NCI-H1930 (cell line): ENCODE measurements at places on chromosomes 11 and 22.

DNA sequence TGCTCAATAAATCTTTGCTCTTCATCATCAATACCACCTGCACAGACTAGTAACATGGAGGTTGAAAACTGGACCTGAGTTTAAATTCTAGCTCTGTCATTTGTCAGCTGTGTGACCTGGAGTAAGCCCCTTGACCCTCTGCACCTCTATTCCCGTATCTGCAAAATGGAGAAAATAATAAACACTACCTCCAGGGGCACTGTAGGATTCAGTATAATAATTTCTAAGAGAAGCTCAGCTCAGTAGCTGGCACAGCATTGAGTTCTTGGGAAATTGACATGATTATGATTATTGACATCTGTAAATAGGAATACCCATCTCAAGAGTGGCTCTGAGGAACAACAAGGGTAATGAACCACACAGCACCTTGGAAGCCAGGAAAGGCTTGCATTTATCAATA lies 78.4 kb downstream of the MN1 start:
- DNase-seq, result no peak

GRCh38 chr22:29758068-29758622 lies 8.7 kb downstream of the ZMAT5 start:
- no peak for DNase-seq

- no peak for DNase-seq
These were observed 24.1 kb upstream of the TSKU start for GRCh38 chr11:76759092-76759491.

DNA sequence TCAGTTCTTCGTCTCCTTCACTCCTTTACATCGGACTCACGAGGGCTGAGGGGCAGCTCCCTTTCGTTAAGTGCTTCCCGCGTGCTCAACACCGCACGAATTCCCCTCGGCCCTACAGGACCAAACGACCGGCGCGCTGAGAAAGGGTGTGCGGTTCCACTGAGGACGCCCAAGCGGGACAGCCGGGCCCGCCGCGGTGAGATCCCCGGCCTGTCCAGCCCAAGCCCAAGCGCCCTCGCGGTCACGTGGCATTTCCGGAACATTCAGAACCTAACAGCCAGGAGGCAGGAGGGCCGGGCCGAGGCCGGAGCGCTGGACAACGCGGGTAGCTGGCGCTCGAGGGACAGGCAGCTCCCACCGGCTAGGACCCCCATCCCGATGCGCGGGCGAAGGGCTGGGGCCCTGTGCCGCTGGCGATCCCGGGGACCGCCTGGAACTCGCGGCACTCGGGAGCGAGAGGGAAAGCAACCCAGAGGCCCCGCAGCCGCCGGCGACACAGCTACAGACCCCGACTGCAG lies 737 bp upstream of the STIP1 start:
- DNase-seq, result peak; percentile 53

DNA sequence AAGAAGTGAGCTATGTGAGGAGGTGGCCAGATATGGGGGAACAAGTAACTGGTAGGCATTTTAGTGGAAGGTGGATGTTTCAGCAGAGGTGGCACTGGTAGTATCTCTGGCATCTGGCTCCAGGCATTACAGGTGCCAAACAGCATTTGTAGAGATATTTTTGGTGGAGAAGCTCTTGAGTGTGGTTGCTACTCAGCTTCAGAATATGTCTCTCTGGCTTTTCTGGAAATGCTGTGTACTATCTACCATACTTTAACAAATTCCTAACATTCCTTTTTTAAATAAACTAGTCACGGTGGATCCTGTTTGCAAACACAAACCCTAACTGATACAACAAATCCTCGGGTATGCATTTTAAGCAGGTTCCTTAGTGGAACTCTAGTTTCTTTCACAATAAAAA lies 128.0 kb downstream of the BARX2 start:
- no peak for DNase-seq

GRCh38 chr11:35594680-35595079 lies 23.6 kb upstream of the FJX1 start:
- DNase-seq, result no peak

DNA sequence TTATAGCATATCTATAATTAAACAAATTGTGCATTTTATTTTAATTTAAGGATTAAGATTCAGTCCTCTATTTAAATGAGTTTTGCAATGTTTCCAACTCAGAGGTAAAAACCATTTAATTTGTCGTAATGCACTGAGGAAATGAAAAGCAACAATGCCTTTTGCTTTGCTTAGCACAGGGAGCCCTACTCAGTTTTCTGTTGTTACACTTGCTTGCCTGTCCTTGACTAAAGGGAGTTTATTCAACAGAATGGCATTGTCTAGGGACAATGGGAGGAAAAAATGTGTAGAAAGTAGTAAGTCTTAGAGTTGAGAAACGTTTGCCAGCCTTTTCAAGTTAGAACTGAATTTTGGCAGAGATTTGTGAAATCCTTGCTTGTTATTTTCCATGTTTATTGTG lies 734.2 kb upstream of the ANO3 start:
- DNase-seq, result no peak

GRCh38 chr22:40659166-40659565 lies 20.1 kb upstream of the MCHR1 start:
- no peak for DNase-seq

GRCh38 chr22:39306456-39307361 lies 12.7 kb downstream of the RPL3 start:
- DNase-seq, result no peak

GRCh38 chr11:104759464-104759863 lies 138.8 kb downstream of the CASP12 start:
- no peak for DNase-seq

- peak; percentile 10 for DNase-seq
These were observed 9.9 kb upstream of the IGLL5 start for GRCh38 chr22:22877523-22878210.

DNA sequence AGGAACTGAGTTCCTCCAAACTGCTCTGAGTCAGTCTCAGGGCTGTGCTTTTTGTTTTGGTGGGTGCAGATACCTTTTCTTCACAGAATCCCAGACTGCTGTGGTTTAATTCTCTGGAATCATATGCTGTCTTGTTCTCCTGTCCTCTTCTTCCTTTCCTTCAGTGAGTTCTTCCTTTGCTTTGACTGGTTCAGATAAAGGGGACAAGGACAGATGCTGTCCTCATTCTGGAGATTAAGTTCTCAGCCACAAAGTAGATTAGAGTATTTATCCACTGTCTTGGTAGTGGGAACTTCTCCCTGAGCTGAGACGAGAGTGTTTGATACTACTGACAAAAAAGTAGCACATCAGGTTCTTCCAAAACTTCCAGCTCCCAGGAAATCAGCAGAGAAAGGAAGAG lies 13.3 kb downstream of the ZDHHC5 start:
- DNase-seq, result no peak

DNA sequence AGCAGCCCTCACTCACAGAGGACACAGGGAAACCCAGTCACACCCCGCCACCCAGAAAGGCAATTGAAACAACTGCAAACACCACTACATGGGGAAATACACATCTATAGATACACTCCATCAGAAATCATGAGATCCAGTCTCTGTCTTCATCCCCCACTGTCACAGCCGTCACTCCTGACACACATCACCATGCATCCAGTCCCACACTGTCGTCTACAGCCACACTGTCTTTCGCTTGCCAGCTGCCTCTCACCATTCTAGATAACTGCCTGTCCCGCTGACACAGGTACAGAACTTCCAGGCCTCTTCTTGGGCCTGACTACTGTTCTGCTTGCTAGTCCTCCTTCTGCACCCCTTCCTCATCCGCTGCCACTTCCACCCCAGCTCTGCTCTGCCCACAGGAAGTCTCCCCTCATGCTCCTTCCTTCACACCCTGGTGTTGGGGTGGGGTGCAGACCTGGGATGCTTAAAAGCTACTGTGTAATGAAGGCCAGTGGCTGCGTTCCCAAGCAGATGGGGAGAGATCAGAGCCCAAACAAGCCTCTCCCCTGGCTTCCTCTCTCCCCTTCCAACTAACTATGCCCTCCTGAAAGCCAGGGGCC lies 42.6 kb downstream of the SLC22A12 start:
- no peak for DNase-seq

- no peak for DNase-seq
These were observed 46.4 kb downstream of the TPBGL start for GRCh38 chr11:75286826-75287465.

GRCh38 chr22:22519591-22519990 lies 479 bp downstream of the ZNF280A start:
- DNase-seq, result peak; percentile 3

DNA sequence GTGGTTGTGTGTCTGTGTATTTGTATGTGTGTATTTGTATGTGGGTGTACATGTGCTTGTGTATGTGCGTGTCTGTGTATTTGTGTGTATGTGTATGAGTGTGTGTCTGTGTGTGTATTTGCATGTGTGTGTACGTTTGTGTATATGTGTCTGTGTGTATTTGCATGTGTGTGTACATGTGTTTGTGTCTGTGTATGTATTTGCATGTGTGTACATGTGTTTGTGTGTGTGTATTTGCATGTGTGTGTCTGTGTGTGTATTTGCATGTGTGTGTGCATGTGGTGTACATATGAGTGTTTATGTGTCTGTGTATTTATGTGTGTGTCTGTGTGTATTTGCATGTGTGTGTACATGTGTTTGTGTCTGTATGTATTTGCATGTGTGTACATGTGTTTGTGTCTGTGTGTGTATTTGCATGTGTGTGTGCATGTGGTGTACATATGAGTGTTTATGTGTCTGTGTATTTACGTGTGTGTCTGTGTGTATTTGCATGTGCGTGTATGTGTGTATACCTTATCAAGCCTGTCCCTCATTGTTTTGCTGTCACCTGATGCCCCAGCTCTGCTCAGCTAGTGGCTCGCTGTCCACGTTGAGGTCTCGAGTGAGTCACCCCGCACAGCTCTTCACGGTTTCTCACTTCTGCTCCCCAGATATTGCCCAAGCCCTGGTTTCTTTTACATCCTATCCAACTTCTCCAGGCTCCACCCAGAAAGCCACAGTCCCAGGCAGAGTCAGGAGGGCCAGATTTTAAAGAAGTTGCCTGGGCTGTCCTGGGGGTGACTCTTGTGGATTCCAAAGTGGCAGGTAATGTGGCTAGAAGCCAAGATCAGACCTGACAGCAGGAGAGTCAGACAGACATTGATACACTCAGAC lies 15.2 kb downstream of the MB start:
- no peak for DNase-seq

DNA sequence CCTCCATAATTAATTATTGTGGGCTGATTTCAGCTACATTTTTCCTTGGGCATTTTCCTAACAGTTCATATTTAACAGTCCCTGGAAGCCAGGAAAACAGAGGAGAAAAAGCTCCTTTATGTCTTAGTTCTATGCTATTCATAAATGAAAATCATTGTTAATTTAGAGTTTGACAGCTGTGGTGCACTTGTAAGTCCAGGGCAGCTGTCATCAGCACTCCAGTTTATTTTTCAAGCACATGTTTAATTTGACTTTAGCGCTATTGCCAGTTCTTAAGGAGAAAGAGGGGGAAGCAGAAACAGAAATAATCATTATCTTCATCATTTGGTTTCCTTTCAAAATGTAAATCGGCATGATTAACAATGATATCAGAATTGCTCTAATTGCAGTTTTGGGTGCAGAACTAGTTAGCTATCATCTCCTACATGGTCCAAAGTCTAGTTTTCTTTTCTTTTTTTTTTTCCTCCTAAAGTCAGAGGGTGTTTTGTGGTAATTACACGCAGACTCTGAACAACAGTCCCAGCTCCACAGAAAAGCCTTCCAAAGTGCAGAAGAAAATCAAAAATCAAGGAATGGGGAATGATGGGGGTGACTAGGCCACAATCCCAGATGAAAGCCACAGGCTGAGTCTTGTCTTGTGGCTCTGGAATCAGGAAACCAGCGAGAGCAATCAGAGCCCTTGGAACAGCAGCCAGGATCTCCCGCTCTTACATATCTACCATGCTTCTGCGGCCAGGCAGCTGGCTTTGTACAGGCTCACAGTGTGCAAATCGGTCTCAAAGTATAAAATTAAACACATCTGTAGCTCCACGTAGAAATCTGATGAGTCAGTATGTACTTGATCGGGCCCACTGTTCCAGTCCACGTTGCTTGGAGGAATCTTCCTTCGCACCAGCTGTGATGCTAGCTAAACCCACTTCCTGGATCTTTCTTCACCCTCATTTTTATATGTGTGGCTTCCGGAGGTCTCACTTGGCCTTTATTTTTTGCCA lies 91.9 kb downstream of the SPON1 start:
- no peak for DNase-seq
